ENCODE measurements at places on chromosomes 3 and 15.

DNA sequence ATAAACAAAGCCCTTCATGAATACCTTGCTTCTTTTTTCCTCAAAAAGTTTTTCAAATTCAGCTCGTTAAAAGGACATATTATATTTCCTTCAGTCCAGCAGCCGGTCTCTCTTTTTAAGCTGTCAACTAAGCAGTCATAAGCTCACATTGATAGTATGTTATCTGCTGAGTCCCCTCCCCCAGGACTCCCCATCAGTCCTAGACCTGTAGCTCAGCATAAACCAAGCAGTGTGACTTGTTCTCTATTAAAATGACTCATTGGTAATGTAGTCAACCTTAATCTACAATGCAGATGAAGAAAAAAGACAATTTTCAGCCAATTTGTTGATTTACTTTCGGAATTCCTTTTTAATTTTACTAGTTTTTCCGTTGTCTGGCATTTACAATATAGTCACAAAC is 483.8 kb downstream of the MECOM start:
- DNase-seq = no peak

GRCh38 chr3:164326714-164327113 is 751.6 kb downstream of the SI start:
- no peak for DNase-seq

DNA sequence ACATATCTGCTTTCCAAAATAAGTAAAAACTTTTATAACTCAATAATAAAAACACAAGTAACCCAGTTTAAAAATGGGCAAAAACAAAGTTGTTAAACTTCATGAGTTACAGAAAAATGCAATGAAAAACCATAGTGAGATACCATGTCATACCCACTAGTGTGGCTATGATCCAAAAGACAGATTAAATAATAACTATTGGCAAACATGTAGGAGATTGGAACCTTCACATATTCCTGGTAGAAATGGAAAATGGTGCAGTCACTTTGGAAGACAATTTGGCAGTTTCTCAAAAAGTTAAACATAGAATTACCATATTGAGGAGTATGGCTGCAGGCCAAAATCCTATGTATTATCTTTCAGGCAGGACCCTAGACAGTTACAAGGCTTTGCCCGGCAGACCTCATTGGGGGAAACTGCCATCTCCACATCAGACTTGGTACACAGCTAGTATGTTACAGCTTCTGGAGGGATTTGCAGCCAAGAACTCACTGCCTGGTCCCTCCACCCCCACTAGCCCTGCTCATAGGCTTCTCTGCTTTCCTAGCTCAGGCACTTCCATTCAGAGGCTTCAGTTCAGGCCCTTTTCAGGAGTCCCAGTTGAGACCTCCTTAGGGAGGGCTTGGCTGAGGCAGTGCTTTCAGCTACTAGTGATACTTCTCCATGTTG is 147.8 kb downstream of the NEK10 start:
- DNase-seq = no peak

- DNase-seq = no peak
Measured at GRCh38 chr3:157532529-157533297, 29.5 kb upstream of the VEPH1 start.

DNA sequence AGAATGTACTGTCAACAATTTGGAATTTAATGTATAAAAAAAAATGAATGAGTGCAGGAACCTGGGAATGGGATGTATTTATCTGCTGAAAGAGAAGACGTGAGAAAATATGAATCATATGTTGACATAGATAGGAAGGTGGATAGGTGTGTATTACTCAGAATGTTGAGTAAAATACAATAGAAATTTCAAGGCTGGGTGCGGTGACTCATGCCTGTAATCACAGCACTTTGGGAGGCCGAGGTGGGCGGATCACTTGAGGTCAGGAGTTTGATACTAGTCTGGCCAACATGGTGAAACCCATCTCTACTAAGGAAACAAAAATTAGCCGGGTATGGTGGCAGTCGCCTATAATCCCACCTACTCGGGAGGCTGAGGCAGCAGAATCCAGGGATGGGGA is 202.8 kb downstream of the CADM2 start:
- DNase-seq = no peak

DNA sequence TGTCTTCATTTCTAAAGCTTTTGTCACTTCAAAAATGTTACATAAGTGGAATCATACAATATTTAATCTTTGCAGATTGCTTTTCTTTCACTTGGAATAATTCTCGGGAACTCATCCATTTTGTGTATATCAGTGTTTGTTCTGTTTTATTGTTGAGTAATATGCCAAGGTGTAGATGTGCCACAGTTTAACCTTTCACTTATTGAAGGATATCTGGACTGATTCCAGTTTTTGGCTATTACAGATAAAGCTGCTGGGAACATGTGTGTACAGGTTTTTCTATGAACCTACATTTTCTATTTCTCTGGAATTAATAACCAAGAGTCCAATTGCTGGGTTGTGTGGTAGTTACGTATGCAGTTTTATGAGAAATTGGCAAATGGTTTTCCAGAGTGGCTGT is 334.9 kb downstream of the PTPRG start:
- no peak for DNase-seq

DNA sequence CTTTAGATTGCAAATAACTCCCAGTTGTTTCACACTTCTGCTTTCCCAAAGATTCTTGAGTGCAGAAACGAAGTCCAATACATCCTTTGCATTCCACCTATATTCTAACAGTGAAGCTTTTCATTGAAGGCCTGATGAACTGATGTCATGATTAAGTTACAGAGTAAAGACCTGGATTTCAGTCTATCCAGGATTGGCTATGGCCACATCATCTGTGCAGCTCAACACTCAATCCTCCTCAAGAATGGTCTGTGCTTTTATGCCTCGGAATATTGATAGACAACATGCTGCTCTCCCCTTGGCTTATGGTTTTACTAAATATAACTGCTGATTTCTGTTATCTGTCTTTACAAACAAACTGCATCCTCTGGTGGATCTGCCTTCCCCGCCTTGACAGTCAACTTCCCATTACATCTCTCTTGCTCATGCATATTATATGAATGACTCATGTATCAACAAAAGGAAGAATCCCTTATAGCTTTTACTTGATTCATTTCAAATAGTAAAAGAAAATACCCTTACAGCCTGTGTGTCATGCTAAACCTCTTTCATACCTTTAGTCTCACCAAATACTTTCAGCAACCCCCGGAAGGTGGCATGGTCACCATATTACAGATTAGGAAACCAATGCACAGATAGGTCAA is 59.5 kb downstream of the SCN11A start:
- no peak for DNase-seq

GRCh38 chr3:194098081-194098842 is 37.7 kb upstream of the HES1 start:
- DNase-seq = no peak

GRCh38 chr3:47605652-47606051 is 27.0 kb upstream of the CSPG5 start:
- no peak for DNase-seq

DNA sequence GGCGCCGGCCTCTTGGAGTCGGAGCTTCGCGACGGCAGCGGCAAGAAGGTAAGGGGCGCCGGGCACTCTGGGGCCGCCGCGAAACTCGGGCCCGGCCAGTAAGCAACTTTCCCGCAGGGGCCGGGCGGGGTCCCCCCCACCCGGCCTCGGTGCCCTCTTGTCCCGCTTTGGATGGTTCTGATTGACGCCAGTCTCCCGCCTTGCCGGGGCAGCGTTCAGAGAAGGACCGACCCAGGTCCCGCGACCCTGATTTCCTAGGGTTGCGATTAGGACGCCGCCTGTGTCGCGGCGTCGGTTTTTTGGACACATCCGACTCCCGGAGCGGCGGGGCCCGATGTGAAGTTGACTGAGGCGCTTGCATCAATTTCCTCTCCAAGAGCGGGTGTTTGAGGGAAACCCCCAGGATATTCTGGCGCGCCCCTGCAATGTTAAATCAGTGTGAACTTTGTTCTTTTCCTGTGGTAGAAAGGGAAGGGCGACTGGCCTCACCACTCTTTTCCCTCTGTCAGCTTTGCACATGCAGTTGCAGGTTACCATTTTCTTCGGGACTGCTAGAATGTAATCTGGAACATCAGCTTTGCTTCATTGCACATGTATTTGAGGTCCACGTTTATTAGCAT is 755 bp downstream of the PDE8A start:
- peak; percentile 20 for DNase-seq

- DNase-seq = no peak
Measured at GRCh38 chr3:170258105-170258487, 35.9 kb downstream of the PRKCI start.

DNA sequence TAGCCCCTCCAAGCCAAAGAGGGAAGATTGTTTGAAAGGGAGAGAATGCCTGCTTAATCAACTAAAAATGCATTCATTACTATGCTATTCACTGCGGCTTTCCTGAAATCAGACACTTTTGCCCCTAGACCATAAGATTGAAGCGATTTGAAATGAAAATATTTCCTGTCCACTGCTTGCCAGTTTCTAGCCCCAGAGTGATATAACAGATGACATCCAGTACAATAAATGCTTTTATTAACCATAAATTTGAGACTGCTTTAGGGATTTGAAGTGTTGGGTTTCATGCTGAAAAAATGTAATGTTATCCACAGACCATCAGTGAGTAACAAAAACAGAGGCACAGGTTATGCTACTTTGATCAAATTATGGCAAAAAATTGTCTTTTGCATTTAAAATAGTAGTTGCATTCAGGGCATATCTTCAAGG is 14.1 kb downstream of the IL17RD start:
- DNase-seq = no peak

DNA sequence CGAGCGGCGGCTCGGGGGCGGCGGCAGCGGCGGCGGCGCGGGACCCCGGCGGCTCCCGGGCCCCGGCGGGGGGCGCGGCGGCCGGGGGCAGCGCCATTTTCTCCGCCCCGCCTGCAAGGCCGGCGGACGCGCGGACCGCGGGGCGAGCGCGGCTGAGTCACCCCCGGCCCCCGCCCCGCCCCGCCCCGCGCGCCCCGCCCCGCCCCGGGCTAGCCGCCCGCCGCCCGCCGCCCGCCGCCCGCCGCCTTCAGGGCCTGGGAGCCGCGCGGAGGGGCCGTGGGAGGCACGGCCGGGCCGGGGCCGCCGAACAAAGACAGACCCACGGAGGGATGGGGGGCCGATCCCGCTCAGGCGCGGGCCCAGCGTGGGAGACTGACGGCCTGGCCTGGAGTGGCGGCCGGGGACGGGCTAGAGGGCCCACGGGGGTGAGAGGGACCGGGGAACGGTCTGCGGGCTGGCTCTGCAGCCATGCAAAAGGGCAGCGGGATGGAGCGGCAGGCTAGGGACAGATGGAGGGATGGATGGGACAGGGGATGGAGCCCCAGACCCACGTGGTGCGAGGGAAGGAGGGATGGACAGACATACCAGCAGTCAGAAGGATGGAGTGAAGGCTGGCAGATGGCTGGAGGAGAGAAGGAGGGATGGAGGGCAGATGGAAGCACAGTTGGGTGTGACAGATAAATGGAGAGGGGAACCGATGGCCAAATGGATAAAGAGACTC is at the start of gene EIF4E3:
Gene EIF4E3 (minus strand): TSS at position 132 of the 721 bp plus-strand sequence. CDS start 35 bp downstream, at position 97.
- peak; percentile 33 for DNase-seq

DNA sequence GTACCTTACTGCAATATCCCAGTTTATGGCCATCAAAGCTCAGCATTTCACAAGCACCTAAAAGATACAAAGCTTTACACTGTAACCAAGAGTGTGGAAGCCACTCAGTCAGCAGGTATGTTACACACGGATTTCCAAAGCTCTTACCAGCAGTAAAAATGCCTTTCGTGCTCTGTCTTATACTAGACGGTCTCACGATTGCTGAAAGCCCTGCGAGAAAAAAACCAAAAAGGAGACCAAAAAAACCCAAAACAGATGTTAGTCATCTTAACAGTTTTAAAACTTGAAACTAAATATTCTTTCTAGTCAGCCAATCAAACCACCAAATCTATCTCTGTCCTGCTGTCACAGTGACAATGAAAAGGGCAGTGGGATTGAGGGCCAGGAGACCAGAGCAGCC is 39.0 kb downstream of the TAMM41 start:
- DNase-seq = no peak

Measured in stimulated activated CD4-positive, alpha-beta T cell treated with anti-CD3 and anti-CD28 coated beads, Interleukin-15, amount 100 ng/mL, for 1 hour (primary cell).